ENCODE measurements at places on chromosomes 2 and 18. TPM values are rescaled to one million over a fixed set of nuclear protein-coding genes. Genes with fewer than 3 reads are reported as not detected.

The SERPINB10 gene
- not detected for total RNA-seq

The CDCA7 gene
- 48.5 TPM for total RNA-seq

The DSC2 gene
- 1.3 TPM for total RNA-seq

The MARCO gene
- total RNA-seq = 0.23 TPM

The CFAP53 gene
- total RNA-seq = 0.13 TPM
